Stimulated activated CD8-positive, alpha-beta memory T cell treated with anti-CD3 and anti-CD28 coated beads, Interleukin-2, amount 100 ng/mL, for 1 hour (primary cell): ENCODE measurements at places on chromosomes 12 and 14.

DNA sequence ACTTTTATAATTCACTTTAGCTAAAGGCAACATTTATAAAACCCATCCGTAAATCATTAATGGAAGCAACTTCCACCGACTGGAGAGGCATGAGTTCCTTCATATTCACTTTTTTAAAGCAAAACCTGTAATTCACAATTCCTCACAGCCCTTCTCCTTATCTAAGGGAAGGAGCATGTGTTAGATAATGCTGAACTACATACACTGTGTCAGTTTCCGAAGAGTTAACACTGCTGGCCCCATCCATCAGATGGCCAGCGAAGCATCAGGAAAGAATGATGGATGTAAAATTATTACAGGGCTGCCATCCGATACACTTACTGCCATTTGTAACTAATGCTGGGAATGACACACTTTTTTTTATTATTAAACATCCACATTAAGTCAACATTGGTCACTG is 392.8 kb downstream of the SOX5 start:
- no peak for DNase-seq

DNA sequence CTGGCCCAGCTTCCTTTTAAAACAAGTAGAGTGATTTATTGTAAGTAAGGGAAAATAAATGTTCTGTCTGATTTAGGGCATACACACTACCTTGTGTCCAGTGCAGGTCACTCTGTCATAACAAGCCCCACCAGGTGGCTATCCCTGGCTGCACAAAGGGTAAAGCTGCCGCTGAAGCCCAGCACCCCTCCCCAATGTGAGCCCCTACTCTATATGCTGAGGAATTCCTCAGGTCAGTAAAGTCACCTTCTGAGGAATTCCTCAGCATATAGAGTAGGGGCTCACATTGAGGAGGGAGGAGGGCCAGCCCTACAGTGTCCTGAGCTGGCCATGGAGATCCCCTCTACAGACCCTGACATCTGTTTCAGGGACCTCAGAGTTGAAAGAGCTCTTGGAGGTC is 67.2 kb downstream of the TBC1D30 start:
- no peak for DNase-seq

GRCh38 chr12:5396541-5396940 is 35.4 kb upstream of the NTF3 start:
- DNase-seq: no peak

DNA sequence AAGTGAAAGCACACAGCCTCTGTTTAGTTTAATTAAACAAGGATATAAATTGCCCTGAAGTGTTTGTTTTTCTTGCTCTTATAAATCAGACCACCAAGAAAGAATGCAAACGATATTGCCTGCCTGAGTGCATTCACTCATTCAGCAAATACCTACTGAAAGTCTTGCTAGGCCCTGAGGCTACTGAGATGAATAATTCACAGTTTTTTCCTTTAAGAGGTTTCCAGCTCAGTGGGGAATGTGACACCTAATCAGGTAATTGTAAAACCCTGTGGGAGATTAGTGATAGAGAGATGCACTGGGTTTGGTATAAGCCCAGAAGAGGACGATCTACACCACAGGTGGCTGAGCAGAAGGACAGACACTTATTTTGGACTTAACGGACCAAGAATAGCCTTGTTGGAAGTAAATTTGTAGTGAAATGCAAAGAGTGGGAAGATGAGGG is 151.4 kb downstream of the SLC35F4 start:
- DNase-seq: no peak

DNA sequence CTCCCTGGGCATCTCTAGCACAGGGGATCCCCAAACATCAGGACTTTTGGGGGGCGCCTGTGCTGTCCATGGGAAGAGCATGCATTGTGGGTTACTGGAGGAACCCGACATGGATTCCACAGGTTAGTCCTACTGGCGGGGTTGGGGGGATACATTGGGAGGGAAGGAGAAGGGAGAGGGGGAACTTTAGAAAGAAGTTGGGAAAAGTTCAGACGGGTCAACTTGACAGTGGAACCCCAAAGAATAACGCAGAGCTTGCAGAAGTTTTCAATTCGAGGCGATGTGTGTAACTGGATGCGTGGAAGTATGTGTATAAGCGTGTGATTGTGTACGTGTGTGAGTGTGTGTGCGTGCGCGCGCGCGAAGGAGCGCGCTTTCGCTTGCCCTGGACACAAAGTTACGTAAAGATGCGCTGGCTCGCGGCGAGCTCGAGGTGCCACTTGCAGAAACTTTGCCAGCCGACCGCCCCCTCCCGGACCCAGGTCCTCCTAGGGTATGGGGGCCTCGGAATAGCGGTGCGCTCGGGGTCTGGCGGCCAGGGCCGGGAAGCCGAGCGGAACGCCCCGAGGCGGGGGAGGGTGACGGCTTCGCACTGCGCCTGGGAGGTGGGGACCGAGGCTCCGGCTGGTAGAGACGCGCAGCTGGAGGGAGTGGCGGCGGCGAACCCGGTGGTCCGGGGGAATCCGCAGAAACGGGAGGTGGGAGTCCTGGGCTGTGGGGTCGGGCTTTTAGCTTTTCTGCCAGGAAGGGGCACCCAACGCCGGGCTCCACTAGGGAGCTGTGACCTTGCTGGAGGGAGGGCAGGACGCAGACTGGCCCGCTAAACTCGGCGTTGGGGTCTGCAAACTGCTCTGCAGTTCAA is 669 bp downstream of the RFX4 start:
- no peak for DNase-seq

DNA sequence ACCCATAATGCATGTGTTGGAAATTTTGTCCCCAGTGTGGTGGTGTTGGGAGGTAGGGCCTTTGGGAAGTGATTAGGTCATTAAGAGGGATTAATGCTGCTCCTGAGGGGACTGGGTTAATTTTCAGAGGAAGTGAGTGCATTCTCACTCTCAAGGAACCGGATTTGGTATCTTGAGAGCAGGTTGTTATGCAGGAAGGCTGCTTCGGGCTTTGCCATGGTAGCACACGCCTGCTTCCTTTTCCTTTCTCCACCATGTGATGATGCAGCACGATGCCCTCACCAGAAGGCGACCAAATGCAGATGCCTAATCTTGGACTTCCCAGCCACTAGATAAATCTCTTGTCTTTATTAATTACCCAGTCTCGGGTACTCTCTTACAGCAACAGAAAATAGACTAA is 257.1 kb downstream of the SSPN start:
- DNase-seq: no peak

DNA sequence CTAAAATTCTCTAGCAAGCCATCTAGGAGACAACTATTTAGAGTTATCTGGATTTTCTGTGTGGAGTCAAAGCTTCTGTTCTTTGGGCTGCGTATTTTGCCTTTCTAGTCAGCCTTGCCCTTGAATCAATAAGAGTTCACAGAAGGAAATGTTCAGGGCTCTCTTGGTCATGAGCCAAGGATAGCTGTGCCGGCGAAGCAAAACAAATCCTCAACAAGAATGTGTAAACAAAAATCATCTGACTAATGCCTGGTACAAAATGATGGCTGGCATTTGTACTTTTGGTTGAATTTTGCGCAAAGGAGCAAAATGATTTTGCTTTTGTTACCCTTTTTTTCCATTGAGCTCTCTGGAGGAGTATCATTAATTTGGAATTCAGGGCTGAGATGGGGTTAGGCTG is 171.1 kb downstream of the DACT1 start:
- no peak for DNase-seq

DNA sequence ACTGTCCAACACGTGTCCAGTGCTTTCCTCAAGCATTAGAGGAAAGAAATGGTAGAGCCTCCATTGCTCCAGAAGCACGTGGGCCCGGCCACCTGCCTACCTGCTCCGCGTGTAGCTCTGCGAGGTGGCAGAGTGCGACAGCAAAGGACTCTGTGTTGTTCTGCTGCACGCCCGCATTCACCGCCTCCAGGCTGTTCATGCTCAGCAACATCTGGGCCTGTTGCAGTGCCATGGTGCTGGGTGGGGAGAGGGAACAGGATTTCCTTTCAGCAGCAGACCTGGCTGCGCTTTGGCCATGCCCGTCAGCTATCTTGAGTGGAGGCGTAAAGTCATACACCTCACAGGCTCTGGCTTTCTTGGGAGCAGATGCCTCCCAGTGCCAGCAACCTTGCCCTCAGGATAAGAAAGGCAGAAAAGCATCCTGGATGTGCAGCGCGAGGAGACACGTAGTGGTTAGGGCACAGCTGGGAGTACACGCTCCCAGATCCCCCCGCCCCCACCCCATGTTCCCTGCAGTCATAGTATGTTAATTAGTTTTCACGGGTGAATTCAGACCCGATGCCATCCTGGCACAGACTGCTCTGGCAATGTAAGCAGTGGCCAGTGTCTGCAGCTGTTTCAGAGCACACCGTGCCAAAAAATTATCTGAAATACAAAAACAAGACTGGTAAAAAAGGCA is 25.1 kb downstream of the ANAPC5 start:
- no peak for DNase-seq

DNA sequence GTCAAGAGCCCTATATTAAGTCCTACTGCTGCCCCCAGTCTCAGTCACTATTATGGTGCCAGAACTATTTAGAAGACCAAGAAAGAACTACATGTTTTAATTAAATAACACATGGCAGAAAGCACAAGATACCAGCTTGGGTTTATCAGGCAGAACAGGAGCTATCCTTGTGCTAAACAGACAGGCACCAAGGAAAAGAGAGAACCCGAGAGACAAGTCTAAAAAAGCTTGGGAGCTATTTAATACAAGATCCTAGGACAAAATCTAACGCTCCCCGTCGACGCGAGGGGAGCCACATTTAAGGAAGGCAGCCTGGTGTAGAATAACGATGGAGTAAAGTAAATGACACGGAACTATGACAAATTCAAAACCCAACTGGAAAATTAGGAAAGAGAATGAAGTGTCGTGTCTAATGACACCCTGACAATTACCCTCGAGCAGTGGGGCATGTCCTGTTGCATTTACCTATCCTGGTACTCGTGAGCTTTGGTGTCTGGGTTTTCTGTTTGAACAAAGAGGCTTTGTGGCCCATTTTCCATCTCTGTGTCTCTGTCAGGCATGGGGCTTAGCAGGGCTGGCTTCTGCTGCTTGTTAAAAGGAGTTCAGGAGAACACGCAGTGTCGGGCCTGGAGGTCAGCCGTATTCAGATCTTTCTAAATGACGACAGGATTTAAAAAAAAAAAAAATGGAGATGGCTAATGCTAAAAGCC is 140.6 kb downstream of the ETNK1 start:
- no peak for DNase-seq

GRCh38 chr14:27085500-27085899 is 487.7 kb upstream of the NOVA1 start:
- DNase-seq: no peak

GRCh38 chr12:69405566-69405865 is 46.0 kb downstream of the YEATS4 start:
- DNase-seq: no peak

- no peak for DNase-seq
These were observed 48.4 kb downstream of the LTBP2 start for GRCh38 chr14:74563586-74564159.

DNA sequence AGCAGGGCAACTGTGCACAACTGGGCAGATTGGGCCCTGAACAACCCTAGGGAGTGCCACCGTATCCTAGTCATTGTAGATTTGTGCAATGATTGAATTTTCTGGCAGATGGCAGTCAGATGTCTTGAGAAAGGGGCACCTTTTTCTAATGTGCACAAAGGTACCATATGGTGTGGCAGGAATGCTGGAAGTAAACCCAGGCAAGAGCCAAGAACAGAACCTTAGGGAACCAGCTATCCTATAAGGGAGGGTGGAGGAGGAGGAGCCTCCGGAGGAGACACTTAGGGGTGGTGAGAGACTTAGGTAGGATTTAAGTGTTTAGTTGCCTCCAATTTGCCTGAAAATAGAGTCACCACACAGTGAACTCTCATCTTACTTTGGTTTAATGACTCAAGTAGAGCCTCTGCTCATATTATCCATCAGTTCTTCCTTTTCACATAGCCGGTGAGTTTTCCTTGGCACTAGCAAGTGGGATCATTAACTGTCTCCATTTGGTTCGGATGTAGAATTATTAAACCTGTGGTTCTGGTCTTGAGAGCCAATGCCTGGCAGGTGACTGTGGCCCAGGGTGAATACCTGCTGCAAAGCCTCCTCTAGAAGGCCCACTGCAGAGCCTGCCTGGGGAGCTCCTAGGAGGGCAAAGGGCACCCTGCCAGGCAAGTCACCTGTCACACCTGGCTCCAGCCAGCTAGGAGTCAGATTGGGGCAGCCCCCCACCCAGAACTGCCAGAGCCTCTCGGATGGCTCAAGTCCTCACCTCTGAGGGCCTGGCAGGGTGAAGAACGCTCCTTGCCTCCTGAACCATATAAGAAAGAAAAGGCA is 184.4 kb upstream of the HIF1A start:
- no peak for DNase-seq

- no peak for DNase-seq
These were observed 43.2 kb downstream of the SLC5A8 start for GRCh38 chr12:101166866-101167265.

DNA sequence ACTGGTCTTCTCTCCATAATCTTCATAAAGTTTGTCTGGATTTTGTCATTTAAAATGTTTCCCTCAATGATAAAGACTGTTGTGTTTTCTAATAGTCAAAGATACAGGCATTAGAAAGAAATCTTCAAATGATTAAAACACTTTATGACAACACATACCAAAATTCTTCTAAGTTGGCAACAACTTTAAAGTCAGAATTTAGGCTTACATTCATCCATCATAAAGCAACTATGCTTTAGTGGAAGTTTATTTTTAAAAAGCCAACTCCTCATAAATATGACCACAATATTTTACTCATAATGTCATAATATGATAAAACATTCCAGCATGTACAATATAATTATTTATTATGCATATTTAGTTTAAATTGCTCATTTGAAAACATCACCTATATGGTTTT is 17.2 kb upstream of the CCER1 start:
- DNase-seq: no peak

- no peak for DNase-seq
These were observed 226.2 kb upstream of the CRY1 start for GRCh38 chr12:107319533-107320032.

DNA sequence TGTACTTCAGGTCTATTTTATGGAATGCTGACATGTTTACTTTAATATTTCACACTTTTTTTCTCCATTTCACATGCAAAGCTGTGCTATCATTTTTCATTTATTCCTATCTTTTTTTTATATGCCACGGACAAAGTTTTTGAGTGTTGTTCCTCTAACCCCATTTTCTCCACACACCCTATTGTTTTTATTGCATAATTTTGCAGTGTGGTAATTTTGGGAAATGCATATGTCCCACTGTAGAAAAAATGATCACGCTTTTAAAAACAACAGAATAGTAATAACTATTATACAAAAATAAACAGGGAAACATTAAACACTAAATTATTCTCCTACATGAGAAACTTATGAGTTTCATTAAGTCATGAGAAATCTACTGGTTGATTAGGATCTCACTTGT is 14.2 kb downstream of the ZFC3H1 start:
- no peak for DNase-seq

- no peak for DNase-seq
These were observed 155.8 kb upstream of the ATP2B1 start for GRCh38 chr12:89864411-89864810.

DNA sequence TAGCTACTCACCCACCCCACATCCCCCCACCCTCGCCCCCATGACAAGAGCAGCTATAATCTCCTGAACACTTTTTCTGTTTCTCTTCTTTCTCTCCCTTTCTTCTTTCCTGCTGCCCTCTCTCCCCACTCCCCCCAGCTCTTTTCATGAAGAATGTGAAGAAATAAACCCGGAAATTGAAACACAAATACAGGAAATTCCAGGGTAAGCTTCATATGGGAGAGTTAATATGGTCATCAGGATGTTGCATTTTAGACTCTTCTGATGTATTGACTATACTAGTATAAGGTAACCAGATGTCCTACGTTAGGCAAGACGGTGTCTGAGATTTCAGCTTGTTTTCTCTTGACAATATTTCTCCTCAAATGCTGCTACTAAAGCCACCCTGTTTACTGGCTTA is 41.6 kb upstream of the LRIG3 start:
- no peak for DNase-seq

GRCh38 chr12:47411966-47412365 is 293.9 kb downstream of the RPAP3 start:
- no peak for DNase-seq
